ENCODE measurements at places on chromosomes 3 and 15.

- DNase-seq = peak; percentile 95
These were observed 501.5 kb upstream of the THBS1 start for GRCh38 chr15:39079296-39079847.

DNA sequence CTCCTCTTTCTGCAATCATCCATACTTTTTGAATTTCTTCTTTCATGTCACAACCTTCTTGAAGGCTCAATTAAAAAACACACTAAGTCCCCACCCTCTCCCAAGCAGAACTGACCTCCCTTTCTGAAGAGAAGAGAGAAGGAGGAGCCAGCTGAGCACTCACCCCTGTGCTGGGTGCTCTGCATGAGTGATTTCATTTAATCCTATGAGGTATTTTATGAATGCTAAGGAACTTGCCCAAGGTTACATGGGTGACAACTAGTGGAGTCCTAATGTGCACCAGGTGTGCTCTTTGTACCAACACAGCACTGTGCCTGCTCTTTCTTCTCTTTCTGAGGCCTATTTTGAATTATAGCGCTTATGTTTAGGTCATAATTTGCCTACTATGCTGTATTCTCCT is 135.6 kb downstream of the DUT start:
- no peak for DNase-seq

DNA sequence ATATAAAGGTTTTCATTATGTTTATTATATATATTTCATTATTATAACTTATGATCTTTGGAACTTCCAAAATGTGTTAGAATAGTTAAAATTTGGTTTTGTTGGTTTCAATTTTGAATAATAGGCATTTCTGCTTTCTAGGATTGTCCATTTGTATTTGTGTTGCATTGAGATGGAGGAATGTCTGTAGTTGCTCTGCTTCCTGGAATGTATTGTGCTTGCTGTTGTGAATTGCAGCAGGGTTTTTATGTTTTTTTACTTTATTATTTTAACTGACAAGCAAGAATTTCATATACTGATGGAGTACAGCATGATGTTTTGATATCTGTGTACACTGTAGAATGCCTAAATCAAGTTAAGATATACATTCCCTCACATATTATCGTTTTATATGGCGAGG is 247.4 kb downstream of the XXYLT1 start:
- no peak for DNase-seq

- no peak for DNase-seq
These were observed 202.7 kb upstream of the TOPAZ1 start for GRCh38 chr3:44039006-44039405.

Measured in astrocyte (in vitro differentiated cells and primary cell).